Upper lobe of left lung (tissue), 6 donors: ENCODE measurements at places on chromosomes 1 and 21. TPM values are rescaled to one million over a fixed set of nuclear protein-coding genes. Genes with fewer than 3 reads are reported as not detected.

FHAD1 gene
- total RNA-seq, result 28.3 TPM

- no peaks in the 10 kb centered on the region for H3K27me3 ChIP-seq
- no peak for DNase-seq
- H3K27ac ChIP-seq, result no peak overlapping the region
- no peaks in the 10 kb centered on the region for H3K4me1 ChIP-seq
Measured at GRCh38 chr1:44366371-44366975, 11.4 kb upstream of the ERI3 start.

DNA sequence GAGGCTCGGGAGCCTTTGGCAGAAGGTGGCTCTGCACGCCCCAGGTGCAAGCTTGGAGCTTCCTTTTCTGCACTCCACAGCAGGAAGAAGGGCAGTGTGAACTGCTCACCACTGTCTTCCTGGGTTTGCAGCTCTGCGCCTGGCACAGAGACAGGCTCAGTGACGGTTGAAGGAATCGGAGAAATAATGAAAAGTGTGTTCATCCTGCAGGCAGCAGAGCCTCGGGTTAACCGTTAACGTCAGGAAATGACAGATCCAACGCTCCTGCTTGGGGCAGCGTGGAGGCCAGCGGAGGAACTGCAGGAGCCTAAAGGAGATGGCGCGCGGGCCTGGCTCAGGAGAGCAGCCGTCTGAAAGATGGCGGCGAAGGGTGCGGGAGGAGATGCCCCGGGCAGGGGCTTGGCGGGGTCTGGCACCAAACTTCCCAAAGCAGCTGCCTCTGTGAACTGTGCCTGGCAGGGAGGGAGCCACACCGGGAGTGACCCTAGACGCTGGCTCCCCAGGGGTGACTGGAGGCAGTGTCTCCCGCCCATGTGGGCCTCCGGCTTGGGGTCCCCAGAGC lies 10.9 kb upstream of the SAMD11 start:
- no peak overlapping the region for H3K4me3 ChIP-seq
- H3K36me3 ChIP-seq, result no peaks in the 10 kb centered on the region
- H3K4me1 ChIP-seq, result peaks cover 11% of the 10 kb centered on the region
- DNase-seq, result no peak
- H3K27me3 ChIP-seq, result peaks cover 21% of the 10 kb centered on the region

- H3K27me3 ChIP-seq, result no peaks in the 10 kb centered on the region
- H3K27ac ChIP-seq, result no peak overlapping the region
- DNase-seq, result peak; percentile 81
- H3K36me3 ChIP-seq, result no peaks in the 10 kb centered on the region
- H3K4me3 ChIP-seq, result no peak overlapping the region
- peaks cover 8% of the 10 kb centered on the region for H3K4me1 ChIP-seq
Measured at GRCh38 chr1:53115403-53116306, 26.8 kb downstream of the SLC1A7 start.

DNA sequence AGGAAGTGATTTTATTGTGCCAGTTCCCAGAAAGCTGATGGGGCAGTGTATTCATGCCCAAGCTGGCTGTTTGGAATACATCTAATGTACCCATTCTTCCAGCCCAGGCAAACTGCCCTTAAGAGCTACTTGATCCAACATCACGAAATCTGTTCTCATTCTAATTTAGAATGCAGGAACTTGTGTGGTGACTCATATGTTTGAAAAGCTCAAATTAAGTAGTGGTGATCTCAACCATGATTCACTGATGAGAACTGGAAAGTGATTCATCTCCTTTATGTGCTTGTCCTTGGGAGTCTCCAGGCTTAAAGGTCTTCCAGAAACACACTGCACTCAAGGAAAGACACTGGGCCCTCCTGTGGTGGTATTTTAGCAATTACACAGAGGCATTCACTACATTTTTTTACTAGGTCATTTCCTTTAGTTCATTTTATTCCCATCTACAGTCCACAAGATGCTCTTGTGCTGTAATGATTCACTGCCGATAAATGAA lies 65.4 kb downstream of the RPE65 start:
- H3K4me3 ChIP-seq, result no peak overlapping the region
- H3K27me3 ChIP-seq, result no peaks in the 10 kb centered on the region
- no peak for DNase-seq
- H3K36me3 ChIP-seq, result no peaks in the 10 kb centered on the region
- H3K27ac ChIP-seq, result no peak overlapping the region

DNA sequence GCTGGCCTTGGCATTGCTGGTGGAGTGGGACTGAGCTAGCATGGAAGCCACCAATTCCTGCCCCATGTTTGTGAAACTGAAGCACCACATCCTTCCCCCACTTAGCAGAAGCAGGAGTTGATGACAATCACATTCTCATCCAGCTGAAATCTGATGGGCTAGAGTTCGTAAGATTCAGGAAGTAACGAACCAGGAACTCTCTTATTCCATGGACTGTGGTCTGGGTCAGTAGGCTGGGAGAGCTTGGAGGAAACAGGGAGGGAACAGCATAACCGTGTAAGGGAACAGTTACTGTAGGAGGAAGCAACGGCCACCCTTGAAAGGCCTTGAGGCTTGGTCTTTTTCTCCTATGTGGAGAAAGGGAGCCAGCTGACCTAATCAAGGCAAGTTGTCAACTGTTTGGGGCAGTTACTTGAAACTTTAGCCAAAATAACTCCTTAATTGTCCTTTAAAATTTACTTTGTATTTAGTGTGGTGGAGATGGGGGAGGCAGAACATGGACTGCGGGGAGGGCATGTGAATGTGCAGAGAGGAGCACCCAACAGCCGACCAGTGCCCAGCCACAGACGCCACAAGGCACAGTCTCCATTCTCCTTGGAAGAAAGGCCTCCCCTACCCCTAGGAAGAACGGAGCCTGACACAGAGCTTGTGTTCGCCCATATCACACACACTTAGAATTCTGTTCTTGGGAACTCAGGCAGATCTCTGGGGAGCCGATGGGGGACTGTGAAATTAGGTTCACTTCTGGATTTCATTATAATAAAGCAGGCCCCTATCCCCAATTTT lies 2.0 kb upstream of the COQ8A start:
- H3K27me3 ChIP-seq, result no peaks in the 10 kb centered on the region
- no peak overlapping the region for H3K4me3 ChIP-seq
- H3K4me1 ChIP-seq, result peaks cover 13% of the 10 kb centered on the region
- H3K36me3 ChIP-seq, result no peaks in the 10 kb centered on the region

DNA sequence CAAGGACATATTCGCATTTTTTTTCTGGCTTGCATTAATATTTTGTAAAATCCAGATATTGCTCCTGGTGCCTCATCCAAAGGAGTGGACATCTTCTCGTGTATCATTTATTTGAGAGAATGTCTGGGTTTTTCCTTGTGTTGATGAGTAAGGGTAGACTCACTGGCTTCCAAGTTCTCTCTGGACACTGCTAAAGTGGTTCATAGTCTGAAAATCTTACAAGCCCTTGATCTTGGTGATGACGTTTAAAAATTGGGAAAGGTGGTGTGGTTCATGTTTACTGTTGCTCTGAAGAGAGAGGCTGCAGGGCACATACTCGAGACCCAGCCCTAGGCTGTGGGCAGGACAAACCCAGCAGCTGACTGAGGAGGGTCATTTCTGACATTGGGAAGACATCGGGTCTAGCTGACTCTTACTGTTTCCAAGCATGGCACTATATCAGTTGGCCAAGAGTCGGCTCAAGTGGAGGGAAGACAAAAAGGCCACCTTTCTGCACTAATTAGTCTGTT lies 296.2 kb downstream of the LMX1A start:
- no peaks in the 10 kb centered on the region for H3K4me1 ChIP-seq
- DNase-seq, result no peak
- no peaks in the 10 kb centered on the region for H3K27me3 ChIP-seq
- H3K27ac ChIP-seq, result no peak overlapping the region
- H3K36me3 ChIP-seq, result no peaks in the 10 kb centered on the region

- H3K27ac ChIP-seq, result peak overlapping the region; percentile 55
- no peak overlapping the region for H3K4me3 ChIP-seq
- no peaks in the 10 kb centered on the region for H3K27me3 ChIP-seq
- no peak for DNase-seq
Measured at GRCh38 chr1:198655459-198656121, 16.8 kb downstream of the PTPRC start.

AMY2B gene
- total RNA-seq, result 73.3 TPM

GRCh38 chr1:199112365-199112764 lies 473.5 kb downstream of the PTPRC start:
- no peak overlapping the region for H3K4me3 ChIP-seq
- no peak overlapping the region for H3K27ac ChIP-seq
- no peaks in the 10 kb centered on the region for H3K4me1 ChIP-seq
- H3K27me3 ChIP-seq, result no peaks in the 10 kb centered on the region
- no peak for DNase-seq
- H3K36me3 ChIP-seq, result no peaks in the 10 kb centered on the region

GCSAML gene
- total RNA-seq, result 0.91 TPM

- H3K36me3 ChIP-seq, result no peaks in the 10 kb centered on the region
- no peaks in the 10 kb centered on the region for H3K4me1 ChIP-seq
- no peaks in the 10 kb centered on the region for H3K27me3 ChIP-seq
- no peak overlapping the region for H3K4me3 ChIP-seq
Measured at GRCh38 chr1:109521002-109521951, 11.8 kb upstream of the AMIGO1 start.

FAM131C gene
- 0.13 TPM for total RNA-seq

GRCh38 chr1:5992814-5993555 lies 760 bp upstream of the NPHP4 start:
- H3K27me3 ChIP-seq, result no peaks in the 10 kb centered on the region
- DNase-seq, result no peak
- peaks cover 26% of the 10 kb centered on the region for H3K4me1 ChIP-seq
- peak overlapping the region; percentile 93 for H3K27ac ChIP-seq

DNA sequence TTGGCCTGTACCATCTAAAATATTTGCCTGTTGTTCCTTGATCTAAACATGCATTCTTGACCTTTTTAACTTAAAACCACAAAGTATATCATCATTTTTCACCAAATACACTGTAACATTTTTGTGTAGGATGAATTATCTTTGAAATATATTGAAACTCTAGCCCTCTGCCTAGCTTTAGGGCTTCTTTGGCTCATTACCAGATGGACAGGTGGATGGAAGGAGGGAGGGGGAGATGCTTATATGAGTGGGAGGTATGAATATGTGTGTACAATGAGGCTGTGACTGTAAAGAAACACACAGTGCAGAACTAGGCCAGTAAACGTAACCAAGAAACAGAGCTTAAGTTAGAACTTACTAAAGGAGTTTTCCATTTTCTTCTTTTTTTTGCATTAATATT lies 118.5 kb downstream of the ESRRG start:
- no peaks in the 10 kb centered on the region for H3K36me3 ChIP-seq
- DNase-seq, result no peak
- H3K4me1 ChIP-seq, result no peaks in the 10 kb centered on the region
- no peak overlapping the region for H3K4me3 ChIP-seq

- H3K27me3 ChIP-seq, result no peaks in the 10 kb centered on the region
- no peak overlapping the region for H3K27ac ChIP-seq
- H3K4me1 ChIP-seq, result no peaks in the 10 kb centered on the region
- H3K36me3 ChIP-seq, result no peaks in the 10 kb centered on the region
- H3K4me3 ChIP-seq, result no peak overlapping the region
Measured at GRCh38 chr1:108670131-108670773, 9.4 kb upstream of the HENMT1 start.

DNA sequence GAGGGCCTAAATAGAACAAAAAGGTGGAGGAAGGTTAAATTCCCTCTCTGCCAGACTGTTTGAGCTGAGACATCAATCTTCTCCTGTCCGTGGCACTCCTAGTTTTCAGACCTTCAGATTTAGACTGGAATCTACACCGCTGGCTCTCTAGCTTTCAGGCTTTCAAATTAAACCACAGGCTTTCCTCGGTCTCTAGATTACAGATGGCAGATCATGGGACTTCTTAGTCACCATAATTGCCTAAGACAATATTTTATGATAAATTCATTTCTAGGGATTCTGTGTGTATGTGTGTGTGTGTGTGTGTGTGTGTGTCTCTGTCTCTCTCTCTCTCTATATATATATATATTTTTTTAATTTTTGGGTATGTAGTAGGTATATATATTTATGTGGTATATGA lies 428.7 kb downstream of the PLA2G4A start:
- no peaks in the 10 kb centered on the region for H3K4me1 ChIP-seq
- no peak for DNase-seq
- H3K27me3 ChIP-seq, result no peaks in the 10 kb centered on the region
- no peak overlapping the region for H3K27ac ChIP-seq

DNA sequence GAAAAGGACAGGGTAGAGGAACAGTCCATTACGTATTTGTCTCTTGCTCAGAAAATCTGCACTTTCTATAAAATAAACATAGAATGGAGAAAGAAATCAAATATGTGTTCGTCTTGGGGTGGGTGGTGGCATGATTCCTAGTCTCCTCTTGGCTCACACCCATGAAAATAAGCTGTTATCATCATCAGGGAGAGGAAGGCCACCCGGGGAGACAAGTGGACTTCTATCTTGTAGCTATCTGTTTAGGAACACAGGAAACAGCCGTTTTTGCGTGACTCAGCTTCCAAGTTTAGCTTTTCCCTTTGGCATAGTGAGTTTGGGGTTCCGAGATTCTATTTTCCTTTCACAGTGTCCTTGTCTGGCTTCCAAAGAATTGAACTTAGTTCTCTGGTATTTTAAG lies 622.3 kb downstream of the PTPRU start:
- H3K27ac ChIP-seq, result no peak overlapping the region
- H3K4me1 ChIP-seq, result no peaks in the 10 kb centered on the region
- H3K27me3 ChIP-seq, result no peaks in the 10 kb centered on the region
- H3K4me3 ChIP-seq, result no peak overlapping the region

PLPPR4 gene
- 1.3 TPM for total RNA-seq

FMO4 gene
- total RNA-seq, result 3.4 TPM

DNA sequence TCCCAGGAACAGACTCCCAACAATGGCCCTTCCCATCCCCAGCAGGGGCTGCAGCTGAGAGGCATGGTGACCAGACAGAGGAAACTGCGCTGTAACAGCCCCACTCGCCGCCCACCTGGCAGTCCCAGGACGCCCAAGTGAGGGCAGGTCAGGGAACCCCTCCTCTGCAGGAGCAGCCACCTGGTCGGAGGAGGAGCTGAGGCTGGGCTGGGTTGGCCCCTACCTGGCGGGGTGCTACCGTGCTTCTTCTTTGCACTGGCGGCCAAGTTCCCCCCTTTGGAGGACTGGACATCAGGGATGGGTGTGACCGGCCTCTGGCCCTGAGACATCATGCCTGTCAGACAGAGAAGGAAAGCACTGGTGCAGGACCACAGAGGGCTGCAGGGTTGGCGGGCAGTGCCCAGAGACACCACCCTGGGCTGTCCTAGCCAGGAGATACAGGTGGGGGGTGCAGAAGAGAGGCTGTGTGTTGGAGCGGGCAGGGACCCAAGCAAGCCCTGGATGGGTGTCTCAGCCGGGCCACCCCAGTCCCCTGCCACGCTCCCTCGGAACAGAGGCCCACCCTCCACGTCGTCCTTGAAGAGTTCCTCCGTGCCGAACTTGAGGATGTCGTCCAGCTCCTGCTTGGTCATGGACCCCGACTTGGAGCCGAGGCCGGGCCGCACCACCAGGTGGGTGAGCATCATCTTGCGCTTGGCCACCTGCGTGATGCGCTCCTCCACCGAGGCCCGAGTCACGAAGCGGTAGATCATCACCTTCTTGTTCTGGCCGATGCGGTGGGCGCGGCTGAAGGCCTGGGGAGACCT lies 51.6 kb downstream of the CHD5 start:
- peaks cover 10% of the 10 kb centered on the region for H3K4me1 ChIP-seq
- no peaks in the 10 kb centered on the region for H3K36me3 ChIP-seq
- H3K27me3 ChIP-seq, result no peaks in the 10 kb centered on the region
- no peak for DNase-seq
